Sigmoid colon (tissue), 7 donors: ENCODE measurements at places on chromosomes 3 and 15.

GRCh38 chr15:54280726-54281125 lies 302.5 kb downstream of the UNC13C start:
- no peak for DNase-seq
- H3K4me3 ChIP-seq: no peak overlapping the region
- no peaks in the 10 kb centered on the region for H3K27me3 ChIP-seq
- no peaks in the 10 kb centered on the region for H3K4me1 ChIP-seq

GRCh38 chr3:67937498-67938118 lies 283.2 kb upstream of the SUCLG2 start:
- no peaks in the 10 kb centered on the region for H3K27me3 ChIP-seq
- H3K4me1 ChIP-seq: no peaks in the 10 kb centered on the region
- H3K36me3 ChIP-seq: no peaks in the 10 kb centered on the region
- no peak overlapping the region for H3K27ac ChIP-seq
- no peak for DNase-seq

GRCh38 chr15:100596792-100597191 lies 5.2 kb downstream of the LINS1 start:
- no peaks in the 10 kb centered on the region for H3K27me3 ChIP-seq
- H3K4me3 ChIP-seq: no peak overlapping the region
- H3K36me3 ChIP-seq: no peaks in the 10 kb centered on the region
- no peak overlapping the region for H3K27ac ChIP-seq
- peaks cover 31% of the 10 kb centered on the region for H3K4me1 ChIP-seq

DNA sequence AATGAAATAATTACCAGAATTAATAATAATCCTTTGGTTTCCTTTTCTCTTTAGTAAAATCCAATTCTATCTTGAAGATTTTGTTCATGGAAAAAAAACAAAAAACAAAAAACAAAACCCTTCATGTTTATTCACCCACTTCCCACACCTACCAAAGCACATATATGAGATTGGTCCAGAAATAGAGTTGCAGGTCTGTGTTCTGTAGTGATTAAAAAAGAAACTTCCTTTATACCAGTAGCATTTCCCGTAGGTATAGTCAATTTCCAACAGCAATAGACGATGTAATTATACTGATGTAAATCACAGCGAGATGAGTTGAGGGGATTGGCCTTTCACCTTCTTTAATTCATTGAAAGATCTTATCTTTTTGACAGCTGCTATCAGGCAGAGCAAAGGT lies 194.6 kb downstream of the SOX2 start:
- H3K36me3 ChIP-seq: no peaks in the 10 kb centered on the region
- no peaks in the 10 kb centered on the region for H3K4me1 ChIP-seq

GRCh38 chr15:83193721-83194120 lies 13.9 kb downstream of the HDGFL3 start:
- H3K4me1 ChIP-seq: peaks cover 14% of the 10 kb centered on the region
- H3K27me3 ChIP-seq: no peaks in the 10 kb centered on the region
- DNase-seq: no peak
- no peaks in the 10 kb centered on the region for H3K36me3 ChIP-seq
- no peak overlapping the region for H3K27ac ChIP-seq
- H3K4me3 ChIP-seq: no peak overlapping the region

DNA sequence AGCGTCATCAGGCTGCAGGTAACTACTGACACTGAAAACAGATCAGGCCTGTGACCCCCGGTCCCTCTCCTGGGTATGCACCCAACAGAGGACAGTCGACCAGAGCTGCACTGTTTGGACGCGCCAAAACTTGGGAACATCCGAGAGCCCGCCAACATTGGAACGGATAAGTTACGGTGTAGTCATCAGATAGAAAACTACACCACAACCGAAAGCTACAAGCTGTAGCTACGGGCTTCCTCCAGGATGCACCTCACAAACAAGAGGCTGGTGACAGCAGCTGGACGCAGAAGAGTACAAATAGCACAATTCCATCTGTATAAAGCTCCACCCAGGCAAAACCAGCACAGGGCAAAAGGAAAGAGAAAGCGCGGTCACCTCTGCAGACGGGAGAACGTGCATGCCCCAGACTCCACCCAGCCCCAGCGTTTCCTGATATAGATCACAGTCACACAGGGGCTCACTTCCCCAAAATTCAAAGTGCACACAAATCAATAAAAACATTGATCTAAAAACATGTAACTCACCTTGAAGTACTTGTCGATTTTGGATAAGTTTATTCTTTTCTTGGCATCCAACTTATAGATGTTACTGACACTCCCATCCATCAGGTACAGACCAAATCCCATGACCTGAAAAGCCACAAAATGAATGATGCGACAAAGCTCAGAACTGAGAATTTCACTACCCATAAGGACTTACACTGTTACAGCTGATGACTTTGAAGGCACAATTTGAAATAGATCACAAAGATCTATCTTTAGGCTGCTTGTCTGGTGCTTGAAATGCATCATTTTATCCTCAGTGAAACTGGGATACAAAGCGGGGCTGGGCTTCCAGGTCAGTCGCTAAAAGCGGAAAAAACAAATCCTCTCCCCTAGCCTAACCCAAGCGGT lies 43.3 kb downstream of the CYFIP1 start:
- no peak overlapping the region for H3K27ac ChIP-seq
- H3K27me3 ChIP-seq: no peaks in the 10 kb centered on the region
- H3K4me3 ChIP-seq: no peak overlapping the region
- no peak for DNase-seq
- no peaks in the 10 kb centered on the region for H3K4me1 ChIP-seq

- no peaks in the 10 kb centered on the region for H3K27me3 ChIP-seq
- DNase-seq: peak; percentile 81
- H3K36me3 ChIP-seq: no peaks in the 10 kb centered on the region
These were observed 228.8 kb upstream of the BHLHE40 start for GRCh38 chr3:4750306-4750968.

- H3K4me1 ChIP-seq: no peaks in the 10 kb centered on the region
- DNase-seq: no peak
- H3K27me3 ChIP-seq: no peaks in the 10 kb centered on the region
- no peak overlapping the region for H3K4me3 ChIP-seq
- peaks cover 8% of the 10 kb centered on the region for H3K36me3 ChIP-seq
- H3K27ac ChIP-seq: no peak overlapping the region
These were observed 111.6 kb downstream of the FEZF2 start for GRCh38 chr3:62261736-62262135.

GRCh38 chr3:124747111-124747981 lies 17.1 kb downstream of the UMPS start:
- H3K27me3 ChIP-seq: no peaks in the 10 kb centered on the region
- DNase-seq: no peak
- peaks cover 49% of the 10 kb centered on the region for H3K36me3 ChIP-seq
- no peak overlapping the region for H3K4me3 ChIP-seq
- no peaks in the 10 kb centered on the region for H3K4me1 ChIP-seq

DNA sequence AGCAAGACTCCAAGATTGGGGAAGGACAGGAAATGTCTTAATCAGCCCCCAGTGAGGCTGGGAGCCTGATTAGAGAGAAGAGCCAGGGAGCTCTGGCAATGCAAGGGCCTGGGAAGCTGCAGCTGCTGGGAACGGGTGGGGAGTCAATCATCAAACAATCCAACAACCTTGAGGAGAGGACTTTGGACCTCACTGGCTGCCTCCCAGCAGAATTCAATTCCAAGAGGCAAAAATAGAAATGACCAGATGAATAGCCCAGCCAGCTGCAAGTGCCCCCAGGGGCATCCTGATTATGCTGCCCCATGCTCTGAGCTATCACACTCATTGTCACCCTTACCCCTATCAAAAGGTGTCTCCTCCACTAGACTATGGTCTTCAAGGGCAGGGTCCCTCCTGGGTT lies 6.1 kb upstream of the HOMER2 start:
- DNase-seq: no peak
- no peaks in the 10 kb centered on the region for H3K4me1 ChIP-seq
- H3K27ac ChIP-seq: no peak overlapping the region
- H3K27me3 ChIP-seq: no peaks in the 10 kb centered on the region
- H3K4me3 ChIP-seq: no peak overlapping the region

DNA sequence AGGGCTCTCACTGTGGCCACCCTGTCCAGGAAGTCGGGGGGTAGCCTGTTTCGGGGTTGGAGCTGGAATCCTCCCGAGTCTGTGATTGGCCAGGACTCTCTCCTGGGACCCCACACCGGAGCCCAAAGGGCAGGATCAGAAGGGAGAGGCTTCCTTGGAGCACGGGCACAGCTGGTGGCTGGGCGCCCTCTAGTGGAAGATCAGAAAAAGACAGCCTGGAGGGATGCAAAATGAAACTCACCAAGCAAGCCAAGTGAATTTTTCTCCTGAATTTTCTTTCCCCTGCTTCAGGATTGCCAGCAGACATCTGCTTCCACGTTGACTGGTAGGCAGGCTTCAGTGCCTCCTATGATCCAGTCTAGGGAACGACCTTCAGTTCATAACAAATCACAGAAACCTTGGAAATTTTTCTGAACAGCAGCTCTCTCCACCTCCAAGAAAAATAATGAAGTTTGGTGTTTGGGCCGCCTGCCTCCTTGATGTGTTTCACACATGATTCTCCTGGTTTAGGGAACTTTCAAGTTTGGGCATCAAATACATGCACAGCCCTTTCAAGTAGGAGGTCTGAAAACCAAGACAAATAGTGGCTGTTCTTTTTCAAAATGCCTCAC lies 224.6 kb downstream of the VPS13C start:
- H3K36me3 ChIP-seq: no peaks in the 10 kb centered on the region
- H3K27me3 ChIP-seq: no peaks in the 10 kb centered on the region
- H3K4me3 ChIP-seq: no peak overlapping the region
- H3K4me1 ChIP-seq: no peaks in the 10 kb centered on the region

DNA sequence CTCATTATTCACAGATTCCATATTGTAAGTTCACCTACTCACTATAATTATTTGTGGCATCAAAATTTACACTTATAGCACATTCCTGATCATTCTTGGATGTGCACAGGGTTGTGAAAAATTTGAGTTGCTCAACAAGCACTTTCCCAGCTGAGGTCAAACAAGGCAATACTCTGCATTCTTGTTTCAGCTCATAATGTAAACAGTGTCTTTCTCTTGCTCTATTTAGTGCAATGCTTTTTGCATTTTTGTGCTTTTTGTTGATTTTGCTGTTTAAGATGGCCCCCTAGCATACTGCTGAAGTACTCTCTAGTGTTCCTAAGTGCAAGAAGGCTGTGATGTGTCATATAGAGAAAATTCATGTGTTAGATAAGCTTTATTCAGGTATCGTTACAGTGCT lies 66.7 kb upstream of the TNIK start:
- no peak overlapping the region for H3K4me3 ChIP-seq
- H3K4me1 ChIP-seq: no peaks in the 10 kb centered on the region
- H3K27ac ChIP-seq: no peak overlapping the region
- no peaks in the 10 kb centered on the region for H3K27me3 ChIP-seq
- no peaks in the 10 kb centered on the region for H3K36me3 ChIP-seq

- H3K36me3 ChIP-seq: no peaks in the 10 kb centered on the region
- no peaks in the 10 kb centered on the region for H3K4me1 ChIP-seq
- H3K27me3 ChIP-seq: no peaks in the 10 kb centered on the region
- no peak overlapping the region for H3K4me3 ChIP-seq
- no peak for DNase-seq
These were observed 23.0 kb downstream of the SLC12A8 start for GRCh38 chr3:125189378-125190165.

DNA sequence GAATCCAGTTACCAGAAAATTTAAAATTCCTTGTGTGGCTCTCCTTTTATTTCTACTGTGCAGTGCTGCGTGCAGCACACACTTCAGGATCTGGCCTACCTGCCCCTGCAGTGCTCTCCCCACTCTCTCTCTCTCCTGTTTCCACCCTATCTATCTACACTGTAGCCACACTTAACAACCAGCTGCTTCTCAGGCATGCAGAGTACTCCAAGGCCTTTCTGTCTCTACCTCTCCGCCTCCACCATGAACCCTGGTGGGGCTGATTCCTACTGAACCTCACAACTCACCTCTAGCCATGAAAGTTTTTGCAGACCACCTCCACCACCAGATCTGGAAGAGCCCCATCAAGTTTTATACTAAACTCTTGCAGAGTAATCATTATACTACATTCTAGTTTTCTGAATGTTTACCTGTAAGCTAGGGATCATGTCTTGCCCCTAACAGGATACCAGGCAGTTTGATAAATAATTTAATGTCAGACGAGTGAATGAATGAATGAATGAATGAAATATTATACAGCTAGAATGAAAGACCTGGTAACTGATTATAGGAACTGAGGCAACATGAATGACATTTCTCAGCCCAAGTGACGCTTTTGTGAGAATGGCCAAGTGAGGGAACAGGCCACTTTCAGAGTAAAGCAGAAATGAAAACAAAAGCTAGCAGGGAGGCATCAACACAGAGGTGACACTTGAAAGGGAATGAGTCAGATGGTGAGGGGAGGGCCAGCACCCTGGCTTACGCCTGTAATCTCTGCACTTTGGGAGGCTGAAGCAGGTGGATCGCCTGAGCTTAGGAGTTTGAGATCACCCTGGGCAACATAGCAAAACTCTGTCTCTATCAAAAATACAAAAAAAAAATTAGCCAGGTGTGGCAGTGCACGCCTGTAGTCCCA lies 363.5 kb downstream of the FOXP1 start:
- no peaks in the 10 kb centered on the region for H3K4me1 ChIP-seq
- H3K4me3 ChIP-seq: no peak overlapping the region
- H3K27ac ChIP-seq: no peak overlapping the region
- H3K36me3 ChIP-seq: no peaks in the 10 kb centered on the region
- DNase-seq: no peak

DNA sequence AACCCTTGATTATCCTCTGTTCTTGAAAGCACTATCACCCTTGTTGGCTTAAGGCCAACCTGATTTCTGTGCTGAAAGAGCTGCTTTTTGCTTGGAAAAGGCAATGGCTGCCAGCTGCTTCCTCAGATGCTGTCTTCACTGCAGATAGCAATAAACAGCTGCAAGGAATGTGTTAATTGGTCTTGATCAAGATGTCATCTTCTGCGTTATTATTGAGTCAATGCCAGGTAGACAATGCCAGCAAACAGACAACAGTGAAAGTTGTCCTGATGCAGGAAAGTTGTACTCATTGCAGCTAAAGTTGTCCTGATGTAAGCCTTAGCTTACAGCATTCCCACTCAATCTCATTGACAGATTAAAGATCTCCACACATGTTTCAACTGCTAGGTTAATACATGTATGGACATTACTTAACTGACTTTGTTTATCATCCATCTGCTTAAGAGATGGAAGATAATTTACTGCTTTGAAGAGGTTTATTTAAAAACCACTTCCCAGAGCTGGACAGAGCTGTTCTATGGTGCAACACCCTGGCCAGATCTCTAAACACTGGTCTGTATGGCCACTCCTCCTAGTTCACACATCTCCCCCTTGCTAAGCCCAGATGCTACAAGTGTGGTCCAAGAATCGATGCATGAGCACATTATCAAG lies 251.0 kb upstream of the MCTP2 start:
- no peak overlapping the region for H3K4me3 ChIP-seq
- no peaks in the 10 kb centered on the region for H3K36me3 ChIP-seq
- H3K27ac ChIP-seq: peak overlapping the region; percentile 25
- DNase-seq: peak; percentile 80

GRCh38 chr3:123791417-123791816 lies 92.7 kb downstream of the MYLK start:
- H3K36me3 ChIP-seq: no peaks in the 10 kb centered on the region
- H3K4me1 ChIP-seq: no peaks in the 10 kb centered on the region
- DNase-seq: no peak
- H3K27me3 ChIP-seq: no peaks in the 10 kb centered on the region
